ENCODE measurements at places on chromosomes 1 and 21.
A peak's percentile ranks its signal among the peaks of the same experiment; 100 is the strongest.

DNA sequence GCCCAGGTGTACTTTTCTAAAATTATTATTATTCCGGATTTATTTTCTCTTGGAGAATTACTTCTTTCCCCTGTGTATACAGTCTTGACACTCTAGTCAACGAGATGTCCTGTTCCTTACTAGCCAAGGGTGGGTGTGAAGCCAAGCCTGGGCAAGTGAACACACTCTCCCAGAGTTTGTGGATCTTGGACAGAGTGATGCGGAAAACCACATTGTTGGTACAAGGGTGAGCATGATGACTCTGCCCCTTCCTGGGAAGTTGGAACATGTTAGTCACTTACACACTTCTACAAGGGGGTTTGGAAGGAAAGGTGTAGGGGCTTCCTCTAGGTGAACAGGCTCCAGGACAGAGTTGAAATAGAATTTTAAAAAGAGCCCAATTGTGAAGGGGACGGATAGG, 20.0 kb upstream of the RD3 start:
- no peak for DNase-seq

DNA sequence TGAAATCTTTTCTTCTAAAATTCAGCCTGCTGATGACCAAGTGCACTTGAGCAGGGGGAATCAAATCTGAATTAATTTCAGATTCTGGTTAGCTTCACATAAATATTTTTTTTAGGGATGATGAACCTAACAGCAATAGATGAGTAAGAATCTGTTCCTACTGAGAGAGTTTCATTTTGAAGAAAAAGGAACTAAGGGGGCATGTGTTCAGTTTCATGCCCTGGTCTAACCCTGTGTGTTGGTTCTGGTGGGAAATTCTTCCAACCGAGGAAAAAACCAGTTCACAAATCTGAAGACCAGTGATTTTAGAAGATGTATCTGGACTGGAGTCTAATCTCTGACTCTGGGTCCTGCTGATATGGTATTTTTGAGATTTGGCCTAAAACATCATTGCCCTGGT, 13.7 kb downstream of the SELL start:
- no peak for DNase-seq

- no peak for DNase-seq
Observed at GRCh38 chr1:224894915-224895314, 34.6 kb upstream of the DNAH14 start.

DNA sequence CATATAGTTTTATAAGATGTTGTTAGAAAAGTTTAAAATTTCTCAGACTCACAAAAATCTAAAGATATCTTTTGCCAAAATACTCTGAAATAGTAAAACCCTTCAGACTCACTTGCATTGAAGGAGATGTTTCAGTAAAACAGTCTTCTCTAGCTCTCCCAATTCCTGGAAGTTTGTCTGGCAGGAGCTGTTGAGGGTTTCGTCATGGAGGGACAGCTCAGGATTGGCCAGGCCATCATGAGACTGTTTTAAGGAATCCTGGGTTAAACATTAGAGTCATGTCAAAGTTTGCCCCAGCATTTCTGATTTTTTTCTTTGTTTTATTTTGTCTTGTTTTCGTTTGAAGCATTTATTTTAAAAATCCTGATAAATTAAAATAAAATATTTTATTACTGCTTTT, 293.8 kb upstream of the PBX1 start:
- DNase-seq: peak; percentile 6

DNA sequence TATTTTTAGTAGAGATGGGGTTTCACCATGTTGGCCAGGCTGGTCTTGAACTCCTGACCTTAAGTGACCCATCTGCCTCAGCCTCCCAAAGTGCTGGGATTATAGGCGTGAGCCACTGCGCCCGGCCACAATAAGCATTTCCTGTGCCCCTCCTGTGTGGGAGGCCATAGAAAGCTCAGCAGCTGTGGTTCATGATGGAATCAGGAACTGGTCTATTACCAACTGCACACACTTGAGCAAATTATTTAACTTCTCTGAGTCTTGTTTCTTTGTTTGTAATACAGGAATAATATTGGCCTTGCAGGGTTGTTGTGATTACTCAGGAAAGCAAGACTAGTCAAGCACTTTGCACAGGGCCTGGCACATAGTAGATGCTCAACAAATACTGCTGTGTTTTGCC, 15.0 kb downstream of the RHBG start:
- no peak for DNase-seq

DNA sequence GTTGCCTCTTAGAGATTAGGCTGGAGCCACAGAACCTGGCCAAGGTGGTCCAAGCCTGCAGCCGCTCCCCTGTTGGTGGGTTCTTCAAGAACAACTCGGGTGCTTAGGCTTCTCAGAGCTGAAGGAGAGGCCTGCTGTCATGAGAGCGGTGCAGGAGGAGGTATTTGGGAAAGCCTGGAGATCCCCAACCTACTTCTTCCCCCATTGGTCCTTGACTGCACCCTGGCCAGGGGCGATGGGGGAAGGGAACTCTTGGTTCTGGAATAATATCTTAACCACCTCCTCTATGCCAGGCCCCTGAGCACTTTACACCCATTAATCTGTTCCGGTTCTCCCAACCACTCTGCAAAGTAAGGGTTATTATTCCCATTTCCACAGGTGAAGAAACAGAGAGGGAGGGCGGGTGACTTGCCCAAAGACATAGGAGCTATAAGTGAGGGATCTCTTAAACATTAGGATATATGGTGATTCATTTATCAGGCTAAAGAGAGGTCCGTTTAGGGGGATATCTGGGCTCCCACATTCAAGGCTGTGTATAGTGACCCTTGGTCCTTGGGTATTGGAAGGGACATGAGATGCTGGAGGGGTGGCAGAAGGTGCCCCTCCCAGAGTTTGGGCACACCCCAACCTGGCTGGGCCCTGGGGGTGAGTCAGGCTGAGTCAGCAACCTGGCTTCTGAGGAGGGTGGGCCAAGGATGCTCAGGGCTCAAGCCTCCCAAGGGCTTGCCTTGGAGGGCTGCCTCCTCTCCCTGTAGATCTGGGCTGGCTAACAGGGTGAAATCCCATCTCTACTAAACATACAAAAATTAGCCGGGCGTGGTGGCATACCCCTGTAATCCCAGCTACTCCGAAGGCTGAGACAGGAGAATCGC, 5.2 kb downstream of the TRNP1 start:
- no peak for DNase-seq

DNA sequence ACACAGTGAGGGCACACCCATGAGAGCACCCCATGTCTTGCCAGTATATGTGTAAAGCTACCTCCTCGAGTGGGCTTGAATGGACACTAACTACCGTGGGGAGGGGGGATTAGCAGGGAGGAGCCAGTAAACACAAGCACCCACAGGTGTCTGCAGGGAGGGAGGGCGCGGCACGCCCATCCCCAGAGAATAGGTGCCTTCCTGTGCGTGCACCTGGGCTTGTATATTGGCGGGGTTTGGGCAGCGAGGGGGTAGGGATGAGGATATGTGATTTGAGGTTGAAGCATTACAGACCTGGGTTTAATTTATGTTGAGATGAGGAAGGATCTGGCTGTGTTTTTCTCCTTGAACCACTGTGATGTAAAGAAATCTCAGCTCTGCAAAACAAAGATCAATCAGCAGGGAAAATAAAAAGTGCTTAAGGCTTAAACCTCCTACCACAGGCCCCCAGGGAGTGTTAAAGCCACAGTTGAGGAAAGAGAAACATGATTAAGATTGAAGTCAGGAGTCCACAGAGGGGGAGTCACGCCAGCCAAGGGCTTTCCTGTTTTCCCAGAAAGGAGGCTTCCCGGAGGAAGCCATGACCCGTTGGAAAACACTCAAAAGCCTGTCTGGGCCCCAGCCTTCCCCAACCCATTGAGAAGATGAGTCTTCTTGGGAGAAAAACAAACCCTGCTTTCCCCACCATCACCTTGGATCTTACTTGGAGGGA, 80.0 kb downstream of the CAMK2N1 start:
- DNase-seq: no peak

- no peak for DNase-seq
Observed at GRCh38 chr1:114455102-114455785, 55.8 kb downstream of the TRIM33 start.

DNA sequence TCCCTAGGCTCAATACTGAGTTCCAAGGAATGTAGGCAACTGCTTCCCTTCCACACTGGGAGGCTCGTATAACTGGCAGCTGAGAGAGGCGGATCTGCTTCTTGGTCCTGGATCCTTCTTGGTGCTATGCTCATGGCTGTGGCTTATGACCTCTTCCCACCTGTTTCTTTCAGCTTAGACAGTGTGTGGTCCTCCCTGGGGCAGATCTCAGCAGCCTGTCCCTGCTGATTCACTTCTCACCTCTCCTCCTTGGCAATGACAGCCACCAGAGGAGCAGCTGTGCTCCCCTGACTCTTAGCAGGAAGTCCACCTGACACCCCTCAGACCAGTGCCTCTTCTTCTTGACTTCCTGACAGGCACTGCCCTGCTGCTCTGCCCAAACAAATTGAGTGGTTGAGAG, 75.1 kb upstream of the PTGFRN start:
- no peak for DNase-seq

- no peak for DNase-seq
Observed at GRCh38 chr1:107547363-107548155, 406.7 kb downstream of the NTNG1 start.
